Naive thymus-derived CD4-positive, alpha-beta T cell (primary cell): ENCODE measurements at places on chromosomes 3 and 15. TPM values are rescaled to one million over a fixed set of nuclear protein-coding genes. Genes with fewer than 3 reads are reported as not detected.

DNA sequence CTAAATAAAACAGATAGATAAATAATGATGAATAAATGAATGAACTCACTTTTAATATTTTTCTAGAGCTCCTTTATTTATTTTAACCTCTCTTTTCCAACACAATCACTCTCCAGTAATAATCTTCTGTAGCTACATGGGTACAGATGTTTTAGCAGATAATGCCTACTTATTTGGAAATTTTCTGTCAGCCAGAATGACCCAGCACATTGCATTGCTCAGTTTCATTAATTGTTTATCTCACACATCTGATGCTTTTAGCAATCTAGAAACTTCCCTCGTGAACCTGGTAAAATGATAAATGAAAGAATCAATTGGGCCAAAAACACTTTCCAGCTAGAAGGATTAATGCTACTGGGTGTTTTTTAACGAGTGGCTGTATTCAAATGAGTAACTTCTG is 14.9 kb upstream of the MYH15 start:
- H3K4me3 ChIP-seq: no peak overlapping the region
- no peaks in the 10 kb centered on the region for H3K36me3 ChIP-seq
- DNase-seq: no peak
- H3K4me1 ChIP-seq: no peaks in the 10 kb centered on the region
- H3K27ac ChIP-seq: no peak overlapping the region

DNA sequence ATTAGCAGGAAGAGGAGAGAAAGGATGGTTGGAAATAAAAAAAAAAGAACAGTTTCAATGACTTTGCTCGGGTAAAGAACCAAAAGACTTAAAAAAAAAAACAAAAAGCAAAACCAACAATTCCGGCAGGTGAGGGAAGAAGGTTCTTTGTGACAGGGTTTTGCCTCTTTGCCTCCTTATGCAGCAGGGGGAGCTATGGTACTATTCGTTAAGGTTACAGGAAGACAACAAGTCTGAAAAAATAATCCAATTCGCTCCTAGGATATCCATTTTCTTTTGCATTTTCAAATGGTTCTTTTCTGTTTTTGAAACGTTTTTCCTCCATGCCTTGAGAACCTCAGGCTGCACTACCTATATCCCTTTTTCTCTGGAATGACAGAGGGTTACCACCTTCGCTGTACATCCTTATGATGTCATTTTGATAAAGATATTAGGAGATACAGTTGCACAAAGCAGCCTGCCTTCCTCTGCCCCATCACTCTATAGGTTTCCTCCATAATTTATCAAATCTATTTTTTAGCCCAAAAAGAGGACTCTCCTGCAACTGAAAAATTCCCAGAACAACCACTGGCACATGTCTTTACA is 55.0 kb downstream of the CFAP20DC start:
- no peak overlapping the region for H3K4me3 ChIP-seq
- DNase-seq: peak; percentile 47
- H3K4me1 ChIP-seq: no peaks in the 10 kb centered on the region
- H3K36me3 ChIP-seq: no peaks in the 10 kb centered on the region

- H3K27ac ChIP-seq: no peak overlapping the region
- no peaks in the 10 kb centered on the region for H3K27me3 ChIP-seq
- H3K4me3 ChIP-seq: no peak overlapping the region
- no peak for DNase-seq
- no peaks in the 10 kb centered on the region for H3K36me3 ChIP-seq
- no peaks in the 10 kb centered on the region for H3K4me1 ChIP-seq
Measured at GRCh38 chr3:150345021-150345538, 63.0 kb upstream of the TSC22D2 start.

GRCh38 chr15:23616536-23616935 is 31.1 kb downstream of the MAGEL2 start:
- no peak for DNase-seq
- no peak overlapping the region for H3K27ac ChIP-seq
- no peak overlapping the region for H3K4me3 ChIP-seq
- no peaks in the 10 kb centered on the region for H3K36me3 ChIP-seq

DNA sequence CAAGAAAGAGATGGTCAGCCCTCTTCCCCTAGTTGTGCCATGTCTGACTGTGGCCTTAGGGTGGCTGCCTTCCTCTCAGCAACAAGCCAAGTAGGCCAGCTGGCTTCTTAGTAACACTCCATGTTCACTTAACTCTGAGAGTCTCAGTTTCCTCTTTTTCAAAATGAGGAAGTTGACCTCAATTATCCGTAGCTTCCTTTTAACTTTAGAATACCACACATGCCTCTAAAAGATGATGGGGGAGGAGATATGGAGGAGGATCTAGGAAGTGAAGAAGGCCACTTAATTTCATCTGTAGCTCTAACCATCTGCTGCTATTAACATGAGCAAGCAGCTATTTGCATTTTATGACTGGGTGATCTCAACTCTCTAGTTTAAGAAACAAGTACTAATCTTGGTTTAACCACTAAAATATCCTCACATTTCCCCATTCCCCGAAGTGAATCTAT is 32.9 kb downstream of the CD200R1L start:
- H3K27ac ChIP-seq: no peak overlapping the region
- H3K36me3 ChIP-seq: no peaks in the 10 kb centered on the region
- no peaks in the 10 kb centered on the region for H3K27me3 ChIP-seq

The TLR9 gene
- not detected for polyA plus RNA-seq

The SAMMSON gene
- not detected for polyA plus RNA-seq

DNA sequence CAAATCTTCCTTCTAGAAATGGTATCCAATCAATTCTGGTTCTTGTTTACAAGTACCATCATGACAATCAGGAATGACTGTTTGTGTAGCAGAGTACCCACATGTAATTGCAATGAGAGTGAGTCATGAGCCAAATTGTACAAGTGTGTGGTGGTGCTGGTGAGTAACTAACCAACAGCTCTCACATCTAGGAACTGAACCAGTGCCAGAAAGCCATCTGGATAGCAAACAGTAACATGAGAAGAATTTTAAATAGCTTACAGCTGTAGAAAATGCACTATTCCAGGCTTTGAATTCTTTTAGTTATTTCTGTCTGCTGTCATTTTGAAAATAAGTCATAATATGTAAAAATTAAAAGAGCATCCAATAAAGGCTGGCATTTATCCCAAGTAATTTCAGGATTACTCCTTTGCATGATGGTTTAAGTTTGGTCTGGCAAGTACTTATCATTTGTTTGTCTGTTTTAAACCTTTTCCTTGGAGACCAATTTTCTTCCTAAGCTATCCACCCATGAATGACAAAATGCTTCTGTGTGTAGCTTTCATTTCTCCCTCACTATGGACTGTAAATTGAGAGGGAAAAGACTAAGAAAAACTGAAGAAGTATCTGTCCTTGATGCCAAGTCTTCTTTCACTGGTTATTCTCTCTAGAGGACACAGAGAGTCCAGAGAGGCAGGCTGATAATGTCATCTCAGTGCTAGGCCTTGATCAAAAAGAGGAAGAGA is 60.0 kb downstream of the PIK3CB start:
- H3K36me3 ChIP-seq: no peaks in the 10 kb centered on the region
- no peak for DNase-seq
- no peaks in the 10 kb centered on the region for H3K4me1 ChIP-seq
- H3K4me3 ChIP-seq: no peak overlapping the region

DNA sequence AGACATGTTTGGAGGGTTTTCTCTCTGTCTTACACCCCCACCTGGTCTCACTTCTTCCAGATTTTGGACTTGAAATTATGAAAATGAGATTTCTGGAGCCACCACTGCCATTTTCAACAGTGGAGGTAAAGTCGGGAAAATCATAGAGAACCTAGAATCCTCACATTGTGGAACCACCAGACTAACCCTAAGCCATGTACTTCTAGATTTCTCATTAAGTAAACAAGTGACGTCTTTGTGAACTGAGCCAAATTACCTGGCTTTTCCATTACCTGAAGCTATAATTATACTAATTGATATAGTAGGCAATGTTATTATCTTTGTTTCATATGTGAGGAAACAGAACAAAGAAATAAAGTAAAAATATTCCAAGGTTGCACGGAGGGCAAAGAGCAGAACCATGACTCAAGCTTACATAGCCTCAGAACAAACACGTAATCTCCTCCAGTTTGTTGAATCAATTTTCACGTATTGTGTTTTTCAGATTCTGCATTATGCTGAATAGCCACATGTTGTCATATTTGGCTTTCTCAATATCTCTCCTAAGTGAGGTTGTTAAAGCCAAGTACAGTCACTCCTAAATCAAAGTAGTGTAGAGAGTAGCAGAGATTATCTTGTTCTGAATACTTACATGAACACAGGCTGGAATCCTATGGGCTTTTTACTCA is 101.3 kb upstream of the CMC1 start:
- H3K27me3 ChIP-seq: no peaks in the 10 kb centered on the region
- DNase-seq: no peak
- no peaks in the 10 kb centered on the region for H3K36me3 ChIP-seq
- no peak overlapping the region for H3K27ac ChIP-seq
- no peaks in the 10 kb centered on the region for H3K4me1 ChIP-seq

- no peaks in the 10 kb centered on the region for H3K36me3 ChIP-seq
- no peak overlapping the region for H3K27ac ChIP-seq
- H3K4me3 ChIP-seq: no peak overlapping the region
- no peak for DNase-seq
Measured at GRCh38 chr15:88693191-88693590, 54.4 kb downstream of the ISG20 start.

GRCh38 chr15:96699871-96700401 is 369.4 kb downstream of the NR2F2 start:
- no peak overlapping the region for H3K4me3 ChIP-seq
- no peaks in the 10 kb centered on the region for H3K4me1 ChIP-seq
- H3K27ac ChIP-seq: no peak overlapping the region

The SI gene
- not detected for polyA plus RNA-seq

- H3K4me3 ChIP-seq: no peak overlapping the region
- H3K27ac ChIP-seq: no peak overlapping the region
- no peaks in the 10 kb centered on the region for H3K36me3 ChIP-seq
- DNase-seq: no peak
- no peaks in the 10 kb centered on the region for H3K27me3 ChIP-seq
- H3K4me1 ChIP-seq: peaks cover 9% of the 10 kb centered on the region
Measured at GRCh38 chr3:171378586-171378985, 81.6 kb downstream of the TNIK start.

The ZBED2 gene
- polyA plus RNA-seq: 1.7 TPM

DNA sequence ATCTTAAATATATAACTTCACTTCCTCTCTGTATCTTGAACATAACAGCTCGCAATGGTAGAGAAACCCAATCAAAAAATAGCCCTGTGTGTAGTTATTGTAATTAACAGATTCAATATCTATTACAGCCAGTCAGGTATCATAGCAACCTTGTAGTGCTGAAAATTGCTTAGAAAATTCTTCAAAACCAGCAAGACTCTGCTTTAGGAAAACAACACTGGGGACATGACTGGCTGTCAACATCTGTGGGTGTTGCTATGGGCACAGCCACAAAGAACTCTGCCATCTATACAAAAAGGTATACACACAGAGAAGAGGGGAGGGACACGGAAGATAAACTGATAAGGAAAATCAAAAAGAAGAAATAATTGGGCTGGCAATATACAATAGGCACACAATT is 101.2 kb downstream of the WDR72 start:
- H3K27me3 ChIP-seq: no peaks in the 10 kb centered on the region
- H3K36me3 ChIP-seq: no peaks in the 10 kb centered on the region
- no peak overlapping the region for H3K27ac ChIP-seq
- DNase-seq: no peak
- H3K4me1 ChIP-seq: no peaks in the 10 kb centered on the region
